Stimulated activated CD4-positive, alpha-beta T cell treated with anti-CD3 and anti-CD28 coated beads, Interleukin-1b, Interleukin-23, amount 100 ng/mL, for 1 hour (primary cell): ENCODE measurements at places on chromosomes 6 and 20.

DNA sequence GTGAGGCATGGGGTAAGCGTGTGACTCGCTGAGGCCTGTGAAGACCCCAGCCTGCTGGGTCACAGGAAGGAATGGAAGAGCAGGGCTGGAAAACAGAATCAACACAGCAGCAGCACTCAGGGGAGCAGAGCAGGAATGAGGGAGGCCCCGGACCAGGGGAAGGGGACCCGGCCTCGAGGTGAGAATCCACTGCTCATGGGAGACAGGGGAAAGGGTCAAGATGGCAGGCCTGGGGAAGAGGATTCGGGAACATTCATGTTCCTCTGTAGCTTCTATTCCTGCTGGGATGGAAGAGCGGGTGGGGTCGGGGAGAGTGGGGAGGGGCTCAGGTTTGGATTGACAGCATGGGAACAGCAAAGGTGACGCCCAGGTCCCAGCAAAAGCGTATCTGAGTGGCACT lies 59.4 kb downstream of the NPEPL1 start:
- DNase-seq, result no peak

DNA sequence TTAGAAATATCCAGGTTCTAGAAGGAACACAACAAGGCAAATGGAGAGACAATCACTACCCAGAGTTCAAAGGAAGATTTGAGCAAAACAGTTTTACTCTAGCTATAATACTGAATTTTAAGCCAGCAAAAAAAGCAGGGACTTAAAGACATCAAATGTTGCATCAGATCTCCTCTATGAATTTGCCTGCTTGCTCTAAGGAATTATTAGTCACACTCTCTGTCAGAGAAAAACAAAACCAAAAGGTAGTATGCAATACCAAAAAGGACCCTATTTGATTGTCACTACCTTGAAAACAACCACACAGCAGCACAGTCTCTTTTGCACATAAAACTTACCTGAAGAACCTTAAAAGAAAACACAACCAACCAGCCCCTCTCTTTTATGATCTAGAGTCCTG lies 46.3 kb downstream of the BTBD9 start:
- DNase-seq, result no peak

GRCh38 chr6:34544776-34545471 lies 11.2 kb downstream of the SPDEF start:
- DNase-seq, result no peak

- DNase-seq, result no peak
Observed at GRCh38 chr6:115544765-115545671, 515.7 kb downstream of the FRK start.

DNA sequence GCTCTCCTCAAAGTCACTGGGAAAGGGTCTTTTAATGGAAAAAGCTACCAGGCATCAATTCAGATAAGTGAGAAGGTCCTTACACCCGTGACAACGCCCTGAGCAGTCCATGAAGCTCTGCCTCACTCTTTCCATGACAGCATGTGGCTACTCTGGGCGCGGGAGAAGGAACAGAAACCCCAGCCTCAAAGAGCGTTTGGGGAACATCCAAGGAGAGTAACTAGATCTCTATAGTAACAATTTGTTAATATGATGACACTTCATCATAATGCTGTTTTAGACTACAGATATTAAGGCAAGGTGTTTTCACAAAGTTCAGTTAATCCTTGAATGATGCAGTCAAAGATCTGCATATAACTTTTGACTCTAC lies 55.2 kb downstream of the KIF6 start:
- DNase-seq, result no peak

DNA sequence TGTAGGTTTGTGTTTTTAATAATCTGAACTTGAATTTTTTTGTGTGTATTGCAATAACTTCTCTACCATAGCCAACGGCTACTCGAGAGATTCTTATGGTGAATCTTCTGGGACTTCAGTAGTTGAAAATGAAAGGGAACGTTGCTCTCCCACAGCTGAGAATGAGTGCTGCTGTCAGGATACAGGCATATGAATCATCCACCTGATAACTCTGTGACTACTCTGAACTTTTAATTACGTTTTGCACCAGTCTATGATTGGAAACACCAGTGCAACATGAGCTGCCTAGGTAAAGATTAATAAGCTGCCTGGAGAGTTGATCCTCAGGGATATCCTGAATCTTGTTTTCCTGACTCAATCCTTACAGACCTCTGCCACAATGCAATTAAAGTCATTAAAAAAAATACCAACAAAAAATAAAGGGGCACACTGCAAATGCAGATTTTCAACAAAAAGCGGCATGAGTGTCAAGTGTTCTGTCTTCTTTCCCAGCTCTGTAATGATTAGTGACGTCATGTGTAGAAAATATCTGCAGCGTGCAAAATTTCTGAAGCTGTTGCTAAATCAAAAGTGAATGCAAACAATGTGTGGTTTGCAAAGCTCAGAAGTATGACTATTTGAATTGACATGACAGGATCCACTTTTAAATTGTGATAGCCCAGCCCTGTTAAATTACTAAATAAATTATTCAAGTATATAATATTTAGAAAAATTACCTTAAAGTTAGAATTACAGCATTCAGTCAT lies 432.2 kb downstream of the HTR1B start:
- no peak for DNase-seq

DNA sequence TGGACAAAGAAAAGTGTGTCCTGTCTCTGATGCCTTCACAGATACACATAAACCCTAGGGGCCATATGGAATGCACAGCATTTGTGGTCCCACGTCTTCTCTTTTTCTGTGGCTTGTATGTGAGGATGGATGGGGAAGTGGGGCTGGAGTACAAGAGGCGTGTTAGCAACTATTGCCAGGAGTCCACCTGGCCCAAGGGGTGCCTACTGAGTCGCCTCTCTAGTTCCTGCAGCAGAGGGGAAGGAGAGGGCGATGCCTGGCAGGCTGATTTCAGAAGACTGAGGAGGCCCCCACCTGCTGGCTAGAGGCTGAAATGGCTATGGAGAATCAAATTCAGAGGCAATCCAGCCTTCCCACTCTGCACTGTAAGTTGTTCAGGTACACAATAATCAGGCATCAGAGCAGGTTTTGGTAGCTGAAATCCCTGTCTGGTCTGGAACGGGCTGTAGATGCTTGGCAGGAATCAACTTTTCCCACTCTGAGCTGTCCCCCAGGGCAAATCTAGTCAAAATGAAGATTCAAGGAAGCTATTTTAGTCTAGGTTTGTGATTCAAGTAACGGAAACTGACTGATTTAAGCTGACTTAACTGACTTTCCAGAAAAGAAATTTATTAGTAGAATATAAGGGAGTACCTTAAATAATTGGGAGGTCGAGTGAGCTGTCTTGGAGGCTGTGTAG lies 14.9 kb upstream of the PPARD start:
- DNase-seq, result peak; percentile 54

GRCh38 chr20:34970193-34970840 lies 14.6 kb downstream of the MYH7B start:
- no peak for DNase-seq

DNA sequence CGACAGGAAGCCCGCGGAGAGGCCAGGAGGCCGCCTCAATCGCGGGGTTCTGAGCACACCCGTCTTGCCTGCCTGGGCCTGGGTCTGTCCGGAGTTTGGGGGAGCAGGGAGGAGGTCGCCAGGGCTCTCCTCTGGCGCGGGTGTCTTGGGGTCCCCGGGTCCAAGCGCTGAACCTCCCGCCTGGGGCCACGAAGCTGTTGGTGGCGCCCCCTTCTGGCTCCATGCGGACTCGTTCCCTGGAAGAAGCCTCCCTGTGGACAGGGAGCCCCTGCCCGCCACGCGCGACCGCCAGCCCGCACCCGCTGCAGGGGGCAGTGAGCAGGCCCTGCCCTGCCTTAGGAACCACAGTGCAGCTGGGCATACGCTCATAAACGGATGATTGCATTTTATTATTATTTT lies 44.7 kb downstream of the MCUR1 start:
- DNase-seq, result no peak

- no peak for DNase-seq
Observed at GRCh38 chr6:79810185-79810705, 137.1 kb downstream of the ELOVL4 start.

DNA sequence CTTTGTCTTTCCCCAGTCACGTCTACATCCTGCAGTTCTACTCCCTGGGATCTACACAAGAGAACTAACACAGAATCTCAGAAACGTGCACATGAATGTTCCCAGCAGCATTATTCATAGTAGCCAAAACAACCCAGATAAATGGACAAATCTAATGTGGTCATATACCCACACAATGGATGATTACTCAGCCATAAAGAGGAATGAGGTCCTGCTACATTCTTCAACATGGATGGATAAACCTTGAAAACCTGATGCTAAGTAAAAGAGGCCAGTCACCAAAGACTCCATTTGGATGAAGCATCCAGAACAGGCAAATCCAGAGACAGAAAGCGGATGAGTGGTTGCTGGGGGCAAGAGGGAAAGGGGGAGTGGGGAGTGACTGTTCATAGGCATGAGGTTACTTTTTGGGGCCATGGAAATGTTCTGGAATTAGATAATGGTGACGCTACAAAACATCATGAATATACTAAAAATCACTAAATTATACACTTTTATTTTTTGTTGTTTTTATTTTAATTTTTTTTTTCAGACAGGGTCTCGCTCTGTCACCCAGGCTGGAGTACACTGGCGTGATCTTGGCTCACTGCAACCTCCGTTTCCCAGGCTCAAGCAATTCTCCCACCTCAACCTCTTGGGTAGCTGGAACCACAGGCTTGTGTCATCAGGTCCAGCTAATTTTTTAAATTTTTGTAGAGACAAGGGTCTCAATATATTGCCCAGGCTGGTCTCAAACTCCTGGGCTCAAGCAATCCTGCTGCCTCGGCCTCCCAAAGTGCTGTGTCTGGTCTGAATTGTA lies 50.8 kb upstream of the DSN1 start:
- DNase-seq, result no peak

GRCh38 chr6:144778773-144779492 lies 493.8 kb downstream of the UTRN start:
- no peak for DNase-seq

- DNase-seq, result no peak
Observed at GRCh38 chr6:90467546-90467945, 119.3 kb downstream of the MAP3K7 start.

DNA sequence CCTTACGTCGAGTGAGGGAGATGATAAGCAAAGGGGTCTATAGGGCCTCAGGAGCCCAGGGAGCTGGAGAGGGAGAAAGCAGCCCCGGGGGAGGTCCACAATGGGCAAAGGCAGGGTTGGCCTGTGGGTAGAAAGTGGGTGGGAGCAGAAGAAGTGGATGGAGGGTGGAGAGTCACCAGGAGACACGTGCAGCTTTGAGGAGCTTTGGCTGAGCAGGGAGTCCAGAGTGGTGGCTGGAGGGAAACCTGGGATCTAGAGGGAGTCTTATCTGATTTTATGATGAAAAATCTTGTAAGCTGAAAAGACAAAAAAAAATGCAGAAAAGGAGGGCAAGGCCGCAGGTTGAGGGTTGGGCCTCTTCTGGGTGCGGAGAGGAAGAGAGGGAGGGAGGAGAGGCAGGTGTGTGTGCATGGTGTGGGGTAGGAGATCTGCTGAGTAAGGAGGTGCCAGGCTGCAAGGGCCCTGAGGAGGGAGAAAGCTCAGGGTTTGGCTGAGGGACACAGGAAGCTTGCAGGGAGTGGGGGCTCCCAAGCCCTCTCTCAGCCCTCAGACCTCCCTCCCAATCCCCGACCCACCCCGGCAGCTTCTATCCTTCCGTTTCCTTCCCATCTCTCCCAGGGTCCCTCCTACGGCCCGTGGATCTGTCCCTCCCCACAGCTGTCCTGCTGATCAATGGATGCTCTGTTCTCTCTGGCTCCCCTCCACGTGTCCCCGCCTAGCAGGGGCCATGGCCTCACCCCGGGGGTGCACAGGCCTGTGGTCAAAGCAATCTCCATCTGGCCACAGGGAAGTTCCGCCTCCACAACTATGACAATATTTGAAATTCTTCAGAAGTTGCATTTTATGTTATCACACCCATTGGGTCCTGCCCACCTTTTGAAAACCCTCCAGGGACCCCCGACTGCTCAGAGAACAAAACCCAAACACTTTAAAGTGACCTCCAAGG lies 17.1 kb upstream of the BPI start:
- no peak for DNase-seq

- no peak for DNase-seq
Observed at GRCh38 chr6:33104887-33105286, 29.1 kb downstream of the HLA-DPB1 start.

GRCh38 chr20:13022401-13023155 lies 13.8 kb downstream of the SPTLC3 start:
- no peak for DNase-seq

- DNase-seq, result no peak
Observed at GRCh38 chr6:35043381-35044130, 97.6 kb downstream of the TCP11 start.

GRCh38 chr6:11126876-11127275 lies 15.4 kb upstream of the ERVFRD-1 start:
- no peak for DNase-seq

DNA sequence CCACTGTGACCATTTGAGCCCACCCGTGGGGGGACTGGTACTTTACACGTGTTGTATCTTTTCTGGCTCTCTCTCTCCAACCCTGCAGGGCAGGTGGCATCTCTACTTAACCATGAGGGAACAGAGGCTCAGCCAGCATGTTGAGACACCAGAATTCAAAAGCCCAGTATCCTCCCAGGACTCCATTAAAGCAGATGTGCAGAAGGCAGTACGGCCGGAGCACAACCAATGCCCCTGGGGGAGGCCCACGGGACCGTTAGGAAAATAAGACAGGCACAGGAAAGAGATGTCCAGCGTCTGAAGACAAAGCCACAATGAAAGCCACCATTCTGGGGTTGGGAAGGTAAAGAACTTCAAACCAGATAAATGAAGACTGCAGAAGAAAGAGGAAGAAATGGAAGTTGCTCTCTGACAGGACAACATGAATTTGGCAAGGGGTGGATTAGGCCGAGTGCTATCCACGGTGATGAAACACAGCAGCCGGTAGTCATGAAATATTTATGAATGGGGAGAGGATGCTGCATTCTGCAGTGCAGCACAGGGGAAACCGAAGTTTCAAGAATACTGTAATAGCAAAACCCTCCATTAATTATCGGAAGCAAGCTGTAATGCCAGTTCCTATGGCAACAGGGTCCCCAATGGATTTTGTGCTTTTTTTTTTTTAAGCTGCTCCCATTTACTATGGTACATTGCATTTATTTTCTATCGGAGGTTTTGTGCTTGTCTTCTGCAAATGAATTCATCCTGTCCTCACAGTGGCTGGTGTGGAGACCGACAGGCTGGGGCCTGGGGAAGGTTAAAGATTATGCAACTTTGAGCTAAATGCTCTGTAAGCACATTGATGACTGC lies 179.4 kb downstream of the NRN1 start:
- DNase-seq, result no peak
